ENCODE measurements at places on chromosomes 5 and 9.

DNA sequence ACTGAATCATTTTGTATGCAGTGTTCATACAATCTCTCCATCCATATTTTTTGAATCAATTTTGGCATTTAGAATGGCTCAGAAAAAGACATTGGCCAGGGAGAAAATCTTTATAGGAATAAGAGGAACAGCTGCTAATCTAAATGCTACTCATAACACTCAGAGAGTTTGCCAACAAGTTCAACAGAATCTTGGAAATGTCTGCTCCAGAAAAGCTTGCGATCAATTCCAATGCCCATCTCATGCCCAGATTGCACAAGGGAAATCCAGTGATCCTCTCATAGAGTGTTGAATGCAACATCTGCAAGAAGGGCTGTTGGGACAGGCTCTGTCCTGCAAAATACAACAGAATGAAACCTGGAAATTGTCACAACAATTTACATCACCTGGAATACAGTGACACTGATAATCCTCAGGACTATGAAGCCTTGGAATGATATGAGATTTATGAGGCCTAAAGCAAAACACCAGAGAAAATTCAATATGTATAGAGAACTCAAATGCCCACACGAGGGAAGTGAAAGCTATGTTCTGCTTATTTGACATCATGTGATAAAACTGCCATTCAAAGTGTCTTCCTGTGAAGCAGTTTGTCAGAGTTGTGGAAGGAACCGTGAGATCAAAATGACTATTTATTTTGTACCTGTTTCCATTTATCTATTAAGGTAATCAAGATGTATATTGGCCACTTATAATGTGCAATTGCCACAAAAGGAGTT is 190.1 kb downstream of the PARP8 start:
- no peak for DNase-seq

DNA sequence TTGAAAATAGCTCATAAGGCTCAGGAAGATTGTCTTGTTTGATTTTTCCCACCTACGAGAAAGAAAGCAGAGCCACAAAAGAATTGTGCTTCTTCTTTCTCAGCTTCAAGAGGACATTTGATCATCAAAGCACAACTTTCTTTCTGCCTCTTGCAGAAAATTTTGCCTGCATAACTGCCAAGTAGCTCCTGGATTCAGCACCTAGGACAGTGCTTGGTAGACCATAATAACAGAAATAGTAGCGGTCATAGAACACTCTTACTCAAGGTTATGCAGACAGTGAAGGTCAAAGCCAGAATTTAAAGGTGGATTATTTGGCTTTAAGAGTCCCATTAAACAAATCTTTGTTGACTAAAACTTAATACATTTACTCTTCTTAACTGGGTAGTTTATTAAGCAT is 594.7 kb upstream of the CCNG1 start:
- no peak for DNase-seq

DNA sequence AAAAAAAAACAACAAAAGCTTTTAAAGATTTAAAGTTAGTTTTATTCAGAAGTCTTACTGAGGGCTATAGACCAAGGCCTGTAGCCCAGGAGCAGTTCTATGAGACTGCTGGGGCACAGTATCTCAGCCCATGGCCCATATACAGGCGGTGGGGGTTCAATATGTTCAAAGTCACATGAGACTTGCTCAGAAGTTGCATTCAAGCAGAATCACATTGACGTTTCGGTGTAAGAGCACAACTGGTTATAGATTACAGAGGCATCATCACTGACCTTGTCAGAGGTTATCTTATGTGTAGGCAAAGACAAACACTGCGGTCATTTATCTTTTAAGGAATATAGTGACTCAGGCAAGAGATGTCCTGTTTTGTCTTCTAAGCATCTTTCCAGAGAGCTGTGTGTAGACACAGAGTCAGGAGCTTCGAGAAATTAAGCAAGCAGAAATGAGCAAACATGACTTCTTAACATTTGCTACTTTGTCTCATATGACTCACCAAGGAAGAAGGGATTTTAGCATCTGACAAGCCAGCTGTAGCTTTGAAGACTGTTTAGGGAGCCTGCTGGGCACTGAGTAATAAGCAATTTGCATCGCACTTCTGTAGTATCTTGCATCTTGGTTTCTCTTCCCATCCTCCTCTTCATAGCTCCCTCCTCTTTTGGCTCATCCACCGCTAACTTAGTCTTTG is 12.9 kb upstream of the F2RL1 start:
- no peak for DNase-seq

- DNase-seq: no peak
Measured at GRCh38 chr5:133520062-133520461, 92.3 kb downstream of the FSTL4 start.

GRCh38 chr5:101346906-101347305 is 443.8 kb upstream of the ST8SIA4 start:
- no peak for DNase-seq

DNA sequence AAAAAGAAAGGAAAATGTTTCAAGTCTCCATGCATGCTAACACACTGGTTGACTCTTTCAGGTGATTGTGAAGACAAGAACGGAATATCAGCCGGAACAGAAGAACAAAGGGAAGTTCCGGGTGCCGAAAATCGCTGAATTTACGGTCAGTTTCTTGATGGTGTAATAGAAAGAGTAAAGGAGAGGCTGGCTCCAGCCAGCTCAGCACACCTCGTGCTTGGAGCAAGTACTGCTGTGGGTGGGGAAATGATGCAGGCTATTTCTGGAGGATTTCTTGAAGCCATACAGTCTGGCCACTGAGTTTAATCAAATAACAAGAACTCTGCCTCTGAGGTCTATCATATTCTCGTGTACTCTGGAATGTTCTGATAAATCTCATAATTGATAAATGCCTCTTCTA is 18.7 kb downstream of the NSG2 start:
- no peak for DNase-seq
